H9 (cell line): ENCODE measurements at places on chromosomes 7 and 10.

DNA sequence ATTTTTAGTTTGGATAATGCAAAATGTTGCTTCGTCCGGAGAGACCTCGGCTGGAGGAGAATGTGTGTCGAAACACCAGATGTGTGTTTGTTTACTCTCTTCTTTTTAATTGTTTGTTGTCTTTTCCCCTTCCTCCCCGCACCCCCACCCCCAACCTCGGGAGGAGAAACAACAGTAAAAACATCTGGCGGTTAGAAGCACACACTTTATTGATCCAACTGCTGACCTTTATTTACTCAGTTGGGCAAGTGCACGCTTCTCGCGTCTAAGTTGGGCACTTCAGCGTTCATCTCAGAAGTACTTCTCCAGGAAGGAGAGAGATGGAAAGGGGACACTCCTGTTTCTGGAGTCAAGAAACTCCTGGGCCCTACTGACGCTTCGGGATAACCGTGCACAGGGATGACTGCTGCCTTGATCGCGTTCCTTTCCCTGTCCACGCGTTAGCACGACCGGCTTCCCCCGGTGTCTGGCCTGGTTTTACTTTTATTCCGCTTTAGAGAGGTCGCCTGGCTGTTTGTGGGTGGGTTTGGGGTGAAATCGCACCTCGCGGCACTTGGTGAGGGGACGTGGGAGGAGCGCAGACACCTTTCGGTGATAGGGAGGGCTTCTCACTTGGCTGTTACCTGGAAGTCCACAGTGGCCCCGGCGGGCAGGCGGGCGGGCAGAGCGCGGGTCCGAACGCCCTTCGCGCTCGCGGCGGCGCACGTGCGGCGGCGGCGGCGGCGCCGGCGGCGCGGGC is 168.3 kb upstream of the PPP1R3A start:
- DNase-seq = no peak

GRCh38 chr10:16720812-16721211 is 96.4 kb downstream of the RSU1 start:
- DNase-seq = no peak

GRCh38 chr7:129829737-129830631 is 122.8 kb downstream of the UBE2H start:
- peak; percentile 79 for DNase-seq

GRCh38 chr10:55426138-55426537 is 625.1 kb upstream of the PCDH15 start:
- peak; percentile 33 for DNase-seq

DNA sequence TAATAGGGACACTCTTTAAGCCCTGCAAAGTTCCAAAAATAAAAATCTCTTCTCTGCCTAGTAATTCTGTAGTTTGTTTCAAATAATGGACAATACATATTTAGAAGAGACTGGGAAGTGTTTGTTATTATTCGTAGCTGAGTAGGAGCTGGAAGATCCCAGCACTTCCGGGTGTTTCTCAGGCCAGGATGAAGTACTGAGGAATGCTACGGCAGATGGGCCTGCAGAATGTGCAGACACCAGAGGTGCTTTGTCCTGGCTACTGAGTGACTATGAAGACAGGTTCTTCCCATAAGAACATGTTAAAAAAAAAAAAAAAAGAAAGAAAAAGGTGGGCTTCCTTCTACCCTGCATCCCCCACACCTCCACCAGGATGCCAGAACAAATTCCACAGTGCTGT is 36.1 kb downstream of the ETV1 start:
- no peak for DNase-seq

GRCh38 chr7:76231583-76231982 is 29.9 kb downstream of the SRRM3 start:
- DNase-seq = no peak

- no peak for DNase-seq
These were observed 99.3 kb upstream of the OIT3 start for GRCh38 chr10:72794260-72794659.

DNA sequence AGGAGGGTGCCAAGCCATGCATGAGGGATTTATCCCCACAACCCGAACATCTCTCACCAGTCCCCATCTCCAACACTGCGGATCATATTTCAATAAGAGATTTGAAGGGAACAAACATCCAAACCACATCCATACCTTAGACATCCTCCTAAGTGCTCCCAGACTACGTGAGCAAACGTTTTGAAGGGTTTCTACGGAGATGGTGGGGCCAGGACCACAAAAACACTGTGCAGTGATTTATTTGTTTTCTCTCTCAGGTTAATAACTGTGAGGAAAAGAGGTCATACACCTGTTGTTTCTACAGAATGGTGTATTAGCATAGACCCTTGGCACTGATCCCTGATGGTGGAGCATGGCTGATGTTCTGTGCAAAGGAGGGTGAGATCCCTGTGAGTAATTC is 277.8 kb downstream of the FRMD4A start:
- no peak for DNase-seq

DNA sequence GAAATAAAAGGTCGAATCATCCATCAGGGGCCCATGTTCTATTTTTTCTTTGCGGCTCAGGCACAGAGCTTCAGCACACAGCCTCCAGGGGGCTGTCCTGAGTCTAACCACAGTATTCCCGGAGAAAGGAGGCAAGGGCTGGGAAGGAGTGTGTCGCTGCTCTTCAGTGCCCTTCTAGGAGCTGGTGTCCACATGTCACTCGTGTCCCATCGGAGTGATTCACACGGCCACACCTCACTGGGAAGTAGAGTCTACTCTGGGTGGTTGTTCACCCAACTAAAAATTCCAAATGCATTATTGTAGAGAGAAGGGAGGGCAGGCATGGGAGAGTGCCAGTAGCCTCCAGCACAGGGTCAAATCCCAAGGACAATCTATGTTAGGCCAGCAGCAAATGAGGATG is 114.8 kb upstream of the LANCL2 start:
- peak; percentile 77 for DNase-seq

- no peak for DNase-seq
These were observed 3.2 kb downstream of the WDR11 start for GRCh38 chr10:120854388-120854787.

DNA sequence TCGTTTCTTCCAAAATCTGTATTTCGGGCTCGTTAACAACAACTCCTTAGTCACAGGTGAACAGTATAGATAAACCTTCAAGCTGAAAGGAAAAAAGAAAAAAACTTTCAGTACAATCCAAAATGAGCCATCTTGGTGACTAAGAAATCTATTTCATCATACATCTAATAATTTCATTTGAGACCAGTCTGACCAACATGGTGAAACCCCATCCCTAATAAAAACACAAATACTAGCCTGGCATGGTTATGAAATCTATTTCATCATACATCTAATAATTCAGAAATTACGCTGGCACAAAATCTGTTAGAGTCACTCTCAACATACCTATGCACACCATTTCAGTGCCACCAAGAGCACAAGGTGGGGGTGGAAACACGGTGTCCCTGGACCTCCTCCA is 8.8 kb downstream of the DCLRE1C start:
- DNase-seq = no peak

DNA sequence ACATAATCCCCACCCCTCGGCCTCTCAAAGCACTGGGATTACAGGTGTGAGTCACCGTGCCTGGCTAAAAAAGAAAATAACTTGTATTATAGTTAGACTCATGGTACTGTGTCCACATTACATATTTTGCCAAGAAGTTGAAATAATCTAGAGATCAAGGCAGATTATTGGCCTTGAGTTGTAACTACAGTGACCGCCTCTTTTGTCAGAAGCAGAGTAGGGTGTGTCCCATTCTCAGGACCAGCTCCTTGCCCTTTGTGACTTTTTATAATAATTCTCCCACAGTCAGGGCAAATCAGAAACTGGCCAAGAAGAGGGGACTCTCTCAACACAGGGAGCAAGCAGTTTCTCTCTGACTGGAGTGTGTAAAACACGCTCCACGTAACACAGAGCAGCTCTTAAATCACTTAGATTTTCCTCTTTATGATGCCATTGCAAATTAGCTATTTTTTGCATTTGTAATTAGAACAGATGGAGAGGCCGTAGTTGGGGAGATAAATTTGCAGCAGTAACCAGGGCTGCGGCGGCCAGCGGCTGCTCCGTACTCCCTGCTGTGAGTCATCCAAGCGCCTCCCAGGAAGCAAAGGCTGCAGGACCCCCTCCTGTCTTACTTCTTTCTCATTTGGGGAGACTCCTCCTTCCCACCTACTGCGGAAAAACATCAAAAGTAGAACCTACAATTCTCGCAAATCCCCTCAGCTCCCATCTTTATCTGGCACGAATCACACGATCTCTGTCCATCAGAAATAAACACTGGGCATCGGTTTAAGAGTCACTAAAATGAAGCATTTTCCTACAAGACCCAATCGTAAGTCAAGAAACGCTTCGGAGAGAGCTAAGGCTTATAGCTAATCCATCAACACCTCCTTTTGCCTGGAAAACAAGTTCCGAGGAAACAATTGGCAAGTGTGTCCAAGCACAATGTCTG is 32.1 kb upstream of the MSRB2 start:
- no peak for DNase-seq

- no peak for DNase-seq
These were observed 871 bp upstream of the GTF2IRD1 start for GRCh38 chr7:74452748-74453321.

- no peak for DNase-seq
These were observed 55.4 kb upstream of the MET start for GRCh38 chr7:116616555-116617059.

GRCh38 chr7:39271402-39271801 is 293.7 kb downstream of the POU6F2 start:
- no peak for DNase-seq

DNA sequence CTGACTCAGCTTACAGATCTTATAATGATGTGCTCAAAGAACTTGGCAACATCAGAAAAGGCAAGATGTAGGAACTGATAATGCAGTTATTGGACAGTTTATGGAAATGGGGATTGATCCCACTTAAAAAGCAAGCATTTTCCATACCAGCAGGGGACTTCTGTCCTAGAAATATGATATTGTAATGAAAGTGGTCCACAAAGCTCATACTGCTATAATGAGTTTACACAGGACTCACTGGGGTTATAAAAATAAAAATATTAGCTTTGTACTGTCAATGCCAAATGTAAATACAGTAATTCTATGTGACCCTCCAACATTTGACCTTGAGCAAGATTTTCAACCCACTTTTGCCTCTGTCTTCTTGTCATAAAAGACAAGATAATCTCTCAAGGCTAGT is 145.5 kb upstream of the SEM1 start:
- no peak for DNase-seq

DNA sequence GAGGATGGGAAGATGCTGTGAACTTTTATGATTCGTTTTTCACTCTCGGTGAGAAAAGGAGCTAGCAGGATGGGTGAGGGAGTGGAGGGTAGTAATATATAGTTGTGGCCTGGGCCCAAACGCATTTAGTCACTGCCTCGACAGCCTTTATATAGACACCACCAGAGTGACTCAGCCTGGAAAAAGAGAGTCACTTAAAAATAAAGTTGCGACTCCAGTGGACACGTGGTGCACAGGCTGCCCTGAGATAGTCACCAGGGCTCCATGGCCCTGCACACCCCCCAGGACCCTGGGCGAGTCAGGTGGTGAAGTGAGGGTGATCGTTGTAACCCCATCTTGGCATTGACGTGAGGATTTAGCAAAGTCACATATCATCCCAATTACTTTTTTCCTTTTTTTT is 106.7 kb downstream of the CUX1 start:
- no peak for DNase-seq

DNA sequence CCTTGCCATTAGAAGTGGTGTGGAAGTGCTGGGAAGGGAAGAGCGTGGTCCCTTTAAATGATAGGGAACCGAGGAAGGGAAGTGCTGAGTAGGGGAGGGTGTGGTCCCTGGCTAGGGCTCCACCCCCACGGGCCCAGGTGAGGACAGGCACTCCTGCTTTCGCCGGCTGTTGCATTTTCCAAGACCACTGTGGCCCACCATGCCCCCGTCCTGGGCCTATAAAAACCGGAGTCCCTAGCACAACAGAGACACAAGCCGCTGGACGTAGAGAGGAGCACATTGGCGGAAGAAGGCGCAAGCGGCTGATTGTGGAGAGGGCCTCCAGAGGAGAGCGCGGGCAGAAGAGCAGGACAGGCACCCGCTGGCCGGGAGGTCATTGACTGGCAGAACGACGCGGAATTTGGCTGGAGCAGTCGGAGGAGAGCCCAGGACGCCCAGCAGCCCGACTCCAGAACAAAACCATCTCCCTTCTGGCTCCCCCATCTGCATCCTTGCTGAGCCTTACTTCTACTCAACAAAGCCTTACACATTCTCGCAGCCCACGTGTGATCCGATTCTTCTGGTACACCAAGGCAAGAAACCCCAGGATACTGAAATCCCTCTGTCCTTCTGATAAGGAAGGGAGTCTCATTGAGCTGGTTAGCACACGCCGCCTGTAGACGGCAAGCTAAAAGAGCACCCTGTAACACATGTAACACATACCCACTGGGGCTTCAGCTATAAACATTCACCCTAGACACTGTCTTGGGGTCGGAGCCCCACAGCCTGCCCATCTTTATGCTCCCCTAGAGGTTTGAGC is 146.2 kb upstream of the LYZL1 start:
- DNase-seq = peak; percentile 86

- DNase-seq = no peak
These were observed 250.9 kb downstream of the KIAA1217 start for GRCh38 chr10:24459836-24460235.

- peak; percentile 64 for DNase-seq
These were observed 753.8 kb downstream of the GRID1 start for GRCh38 chr10:85612833-85613232.

GRCh38 chr10:93103953-93104352 is 30.3 kb downstream of the CYP26A1 start:
- no peak for DNase-seq

- no peak for DNase-seq
These were observed 659.6 kb downstream of the CCSER2 start for GRCh38 chr10:84988011-84988410.

DNA sequence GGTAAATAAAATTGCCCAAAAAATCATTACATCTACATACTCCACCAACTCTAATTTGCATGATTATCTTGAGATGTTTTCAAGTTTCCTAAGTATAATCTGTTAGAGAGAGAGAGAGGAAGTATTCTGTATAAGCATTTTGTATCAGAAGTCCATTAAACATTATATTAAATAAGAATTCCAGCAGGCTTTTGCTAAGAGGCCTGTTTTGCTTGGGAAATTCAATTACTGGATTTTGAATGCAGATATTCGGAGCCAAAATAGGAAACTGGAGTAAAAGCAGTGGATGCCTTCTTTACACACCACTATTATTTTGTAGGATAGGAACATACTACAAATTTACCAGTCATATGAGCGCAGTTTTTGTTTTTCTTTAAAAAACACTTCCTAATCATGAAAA is 727.8 kb downstream of the CNTNAP2 start:
- no peak for DNase-seq

- peak; percentile 12 for DNase-seq
These were observed 272.8 kb upstream of the ZNF32 start for GRCh38 chr10:43921478-43921877.
